ENCODE measurements at places on chromosomes 2 and 18.

GRCh38 chr2:235734688-235735231 lies 240.9 kb downstream of the AGAP1 start:
- no peak for DNase-seq

GRCh38 chr18:68177807-68178702 lies 536.9 kb downstream of the TMX3 start:
- DNase-seq: peak; percentile 98

GRCh38 chr2:146489386-146489785 lies 1355.4 kb upstream of the ACVR2A start:
- no peak for DNase-seq

GRCh38 chr2:174485788-174486562 lies 854 bp downstream of the GPR155 start:
- DNase-seq: no peak

GRCh38 chr2:197130318-197130717 lies 180.3 kb downstream of the ANKRD44 start:
- no peak for DNase-seq

GRCh38 chr18:44133483-44133882 lies 547.2 kb upstream of the SETBP1 start:
- DNase-seq: no peak

GRCh38 chr2:236499691-236500578 lies 69.7 kb upstream of the ACKR3 start:
- DNase-seq: no peak

DNA sequence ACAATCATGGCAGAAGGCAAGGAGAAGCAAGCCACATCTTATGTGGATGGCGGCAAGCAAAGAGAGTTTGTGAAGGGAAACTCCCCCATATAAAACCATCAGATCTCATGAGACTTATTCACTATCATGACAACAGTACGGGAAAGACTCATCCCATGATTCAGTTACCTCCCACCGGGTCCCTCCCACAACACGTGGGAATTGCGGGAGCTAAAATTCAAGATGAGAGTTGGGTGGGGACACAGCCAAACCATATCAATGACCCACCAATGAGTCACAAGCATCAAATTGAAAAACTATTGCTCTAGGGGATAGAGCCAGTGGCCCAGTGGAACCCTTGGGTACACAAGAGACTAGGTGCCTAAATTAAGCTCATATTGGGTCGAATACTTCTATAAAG lies 157.4 kb downstream of the FBXO15 start:
- DNase-seq: no peak

DNA sequence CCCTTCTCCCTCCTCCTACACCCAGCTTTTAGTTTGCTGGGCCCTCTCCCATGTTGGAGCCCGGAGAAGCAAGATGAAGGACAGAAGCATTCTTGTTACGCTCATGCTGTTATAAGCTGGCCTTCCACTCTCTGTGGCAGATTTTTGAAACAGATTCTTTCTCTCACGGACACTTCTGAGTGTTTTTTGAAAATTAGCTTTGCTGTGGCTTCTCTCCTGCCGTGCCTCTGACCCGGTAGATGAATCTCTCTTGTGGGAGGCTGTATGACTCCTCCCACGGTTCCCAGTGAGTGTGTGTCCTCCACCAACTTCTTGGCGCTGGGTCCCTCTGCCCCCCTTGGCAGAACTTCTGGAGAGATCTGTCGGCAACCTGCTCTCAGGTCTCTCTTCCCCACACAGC lies 269.3 kb upstream of the MYT1L start:
- DNase-seq: no peak

DNA sequence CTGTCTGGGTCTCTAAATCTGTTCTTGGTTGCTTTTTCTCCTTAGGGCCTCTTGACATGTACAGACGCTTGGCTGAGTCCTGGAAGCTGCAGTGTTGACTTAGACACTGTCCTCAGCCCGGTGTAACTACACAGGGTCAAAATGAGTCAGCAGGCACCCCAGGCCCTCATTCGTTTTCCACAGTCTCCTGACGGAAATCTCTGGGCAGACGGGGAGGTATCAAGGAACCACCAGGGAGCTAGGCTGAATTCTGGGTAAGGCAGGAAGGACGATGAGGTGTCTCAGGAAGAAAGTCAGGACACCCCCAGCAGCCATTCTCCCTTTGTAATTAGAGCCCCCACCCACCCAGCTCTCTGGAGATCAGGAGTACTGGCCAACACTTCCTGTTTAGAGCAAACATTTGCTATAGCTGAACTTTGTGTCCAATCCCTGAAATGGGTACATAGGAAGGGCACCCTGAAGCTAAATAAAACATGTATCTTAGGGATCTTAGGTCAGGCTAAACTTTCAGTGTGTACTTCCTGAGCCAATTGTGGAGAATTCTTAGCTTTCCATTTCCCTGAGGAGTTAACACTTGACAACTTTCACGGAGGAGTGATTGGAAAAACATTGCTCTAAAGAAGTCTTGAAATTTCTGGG lies 23.9 kb upstream of the EPAS1 start:
- no peak for DNase-seq

DNA sequence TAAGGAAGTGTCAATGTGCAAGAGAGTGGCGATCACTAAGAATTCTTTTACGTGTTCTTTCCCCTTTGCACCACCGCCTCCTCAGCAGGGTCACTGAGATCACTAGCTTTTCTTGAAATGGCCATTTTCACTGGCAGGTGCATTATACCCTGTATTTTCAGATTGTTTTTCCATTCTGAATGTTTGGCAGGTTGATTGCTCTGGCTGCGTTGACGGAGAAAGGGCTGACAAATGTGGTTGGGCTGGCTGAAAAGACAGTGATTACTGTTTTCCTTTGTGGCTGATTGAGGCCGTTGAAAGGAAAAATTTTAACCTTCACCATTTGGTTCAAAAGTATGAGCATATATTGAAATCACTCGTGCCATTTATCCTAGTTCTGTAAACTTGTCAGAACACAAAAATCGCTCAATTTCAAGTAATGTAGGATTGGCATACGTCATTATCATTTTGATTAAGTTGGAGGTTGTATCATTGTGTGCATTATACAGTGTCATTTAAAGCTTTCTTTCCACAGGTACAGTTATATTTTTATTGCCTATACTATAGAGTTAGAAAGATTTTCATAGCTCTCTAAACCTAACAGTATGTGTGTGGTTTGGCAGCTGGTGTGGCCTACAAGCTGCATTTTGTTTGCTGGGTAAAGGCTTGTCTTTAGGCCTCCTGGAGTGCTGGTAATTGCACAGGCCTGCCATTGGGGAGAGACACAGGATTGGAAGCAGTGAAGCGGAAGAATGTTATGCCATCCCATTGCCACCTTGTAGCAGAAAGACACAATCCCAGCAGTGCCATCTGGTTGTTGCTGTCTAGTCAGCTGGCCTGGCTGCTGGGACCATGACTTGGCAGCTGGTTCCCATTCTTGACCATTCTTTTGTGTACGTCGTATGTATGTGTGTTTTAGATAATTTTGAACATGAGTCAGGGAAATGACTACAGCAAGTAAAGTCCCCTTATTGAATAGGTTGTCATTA lies 36.7 kb downstream of the DYNC1I2 start:
- no peak for DNase-seq

DNA sequence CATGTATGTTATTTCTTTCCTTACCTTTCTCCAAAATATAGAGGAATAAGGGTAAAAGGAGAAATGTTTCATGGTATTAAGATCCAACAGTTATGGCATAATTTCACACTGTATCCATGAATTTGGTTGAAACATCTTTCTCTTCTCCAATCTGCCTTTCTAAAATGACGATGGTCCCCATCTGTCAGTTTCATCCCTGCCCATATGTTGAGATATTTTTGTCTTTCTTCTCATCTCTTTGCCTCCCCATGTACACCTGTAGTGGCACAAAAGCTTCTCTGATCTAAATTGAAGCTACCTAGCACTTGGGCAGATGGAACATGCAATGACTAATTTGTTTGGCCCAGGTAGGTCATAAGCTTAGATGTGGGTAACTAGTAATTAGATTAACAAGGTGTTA lies 90.7 kb upstream of the LRRTM1 start:
- DNase-seq: no peak

- DNase-seq: no peak
These were observed 95.3 kb upstream of the CAVIN2 start for GRCh38 chr2:191942090-191942738.

DNA sequence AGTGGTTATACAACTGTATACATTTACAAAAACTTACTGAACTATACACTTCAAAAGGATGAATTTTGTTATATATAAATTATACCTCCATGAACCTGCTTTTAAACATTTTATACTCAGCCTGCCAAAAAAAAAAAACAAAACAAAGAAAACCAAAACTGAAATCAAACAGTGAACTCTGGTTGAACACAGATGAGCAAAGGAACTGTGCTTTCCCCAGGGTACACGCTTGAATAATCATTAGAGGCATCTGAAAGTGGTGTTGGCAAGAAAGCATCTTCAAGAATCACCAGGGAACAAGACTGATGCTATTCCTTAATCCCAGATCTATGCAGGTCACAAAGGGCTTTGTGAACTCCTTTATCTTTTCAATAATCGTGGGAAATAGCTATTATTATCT lies 77.0 kb upstream of the LYPD1 start:
- DNase-seq: no peak

GRCh38 chr2:140257692-140258300 lies 1477.6 kb upstream of the NXPH2 start:
- DNase-seq: no peak

DNA sequence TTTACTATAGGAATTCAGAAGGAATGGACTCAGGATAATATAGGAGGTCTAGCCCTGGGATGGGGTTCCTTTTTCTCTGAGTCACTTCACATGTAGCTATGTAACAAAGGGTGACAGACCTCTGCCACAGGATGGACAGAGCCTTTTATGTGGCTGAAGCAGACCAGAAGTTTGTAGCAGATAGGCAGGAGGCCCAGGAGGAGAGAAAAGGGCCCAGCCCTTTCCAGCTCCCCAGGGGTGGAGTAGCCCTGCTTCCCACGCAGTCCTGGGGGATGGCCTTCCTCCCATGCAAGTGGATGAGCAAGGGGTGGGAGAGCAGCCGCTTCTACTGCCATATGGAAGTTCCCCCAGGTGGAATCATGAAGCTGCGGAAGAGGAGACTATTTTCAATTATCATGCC lies 40.3 kb downstream of the ARMC9 start:
- no peak for DNase-seq

GRCh38 chr2:28681158-28681571 lies 70.5 kb upstream of the PPP1CB start:
- no peak for DNase-seq

DNA sequence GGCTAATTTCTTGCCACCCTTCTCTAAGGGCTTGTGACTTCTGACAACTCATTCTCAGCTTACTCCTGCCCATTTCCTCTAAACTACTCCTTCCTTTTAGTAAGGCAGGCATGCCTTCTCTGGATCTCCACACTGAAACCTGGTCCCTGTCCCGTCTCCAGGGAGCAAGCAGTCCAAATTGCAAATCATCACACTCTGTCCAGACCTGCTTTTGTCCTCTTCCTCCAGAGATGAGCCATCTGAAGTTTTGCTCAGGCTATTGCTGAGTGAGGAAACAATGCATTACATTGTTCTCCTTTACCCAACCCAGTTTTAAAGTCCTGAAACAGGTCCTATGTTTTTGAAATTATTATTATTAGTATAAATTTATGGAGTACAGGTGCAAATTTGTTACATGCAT lies 57.3 kb downstream of the ARHGAP25 start:
- DNase-seq: no peak

DNA sequence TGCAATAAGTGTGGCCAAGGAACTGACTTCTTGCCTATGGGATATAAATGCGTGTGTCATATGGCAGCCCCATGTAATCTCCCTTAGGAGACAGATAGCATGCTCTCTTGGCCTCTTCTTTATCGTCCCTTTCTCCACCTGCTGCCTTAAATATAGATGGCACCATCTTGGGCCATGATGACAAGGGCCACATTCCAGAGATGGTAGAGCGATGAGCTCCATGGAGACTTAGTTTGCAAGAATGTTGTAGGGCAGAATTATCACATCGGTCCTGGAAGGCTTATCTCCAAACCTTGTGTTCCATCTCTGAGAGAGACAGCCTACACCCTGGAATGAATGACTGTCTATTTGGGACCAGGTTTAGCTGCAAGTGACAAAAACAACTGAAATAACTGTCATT lies 536.7 kb downstream of the TNS1 start:
- DNase-seq: no peak

GRCh38 chr2:17259613-17260012 lies 258.6 kb downstream of the RAD51AP2 start:
- no peak for DNase-seq

DNA sequence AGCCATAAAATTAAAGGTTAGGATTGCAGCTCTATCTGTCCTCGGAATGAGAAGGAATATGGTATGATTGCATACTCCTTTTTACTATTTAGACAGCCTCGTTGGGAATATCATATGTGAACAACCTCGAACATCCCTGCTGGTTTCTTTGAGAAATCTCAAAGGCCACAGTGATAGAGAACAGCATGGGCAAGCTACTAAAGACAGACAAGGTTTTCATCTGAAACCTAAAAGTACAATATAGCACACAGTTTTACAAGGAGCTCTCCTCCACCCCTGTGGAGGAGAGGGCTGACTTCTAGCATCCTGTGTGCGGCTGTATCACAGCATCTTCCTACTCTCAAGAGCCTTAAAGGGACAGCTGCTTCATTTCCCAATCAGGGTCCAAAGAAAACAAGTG lies 104.3 kb downstream of the VWC2L start:
- no peak for DNase-seq

DNA sequence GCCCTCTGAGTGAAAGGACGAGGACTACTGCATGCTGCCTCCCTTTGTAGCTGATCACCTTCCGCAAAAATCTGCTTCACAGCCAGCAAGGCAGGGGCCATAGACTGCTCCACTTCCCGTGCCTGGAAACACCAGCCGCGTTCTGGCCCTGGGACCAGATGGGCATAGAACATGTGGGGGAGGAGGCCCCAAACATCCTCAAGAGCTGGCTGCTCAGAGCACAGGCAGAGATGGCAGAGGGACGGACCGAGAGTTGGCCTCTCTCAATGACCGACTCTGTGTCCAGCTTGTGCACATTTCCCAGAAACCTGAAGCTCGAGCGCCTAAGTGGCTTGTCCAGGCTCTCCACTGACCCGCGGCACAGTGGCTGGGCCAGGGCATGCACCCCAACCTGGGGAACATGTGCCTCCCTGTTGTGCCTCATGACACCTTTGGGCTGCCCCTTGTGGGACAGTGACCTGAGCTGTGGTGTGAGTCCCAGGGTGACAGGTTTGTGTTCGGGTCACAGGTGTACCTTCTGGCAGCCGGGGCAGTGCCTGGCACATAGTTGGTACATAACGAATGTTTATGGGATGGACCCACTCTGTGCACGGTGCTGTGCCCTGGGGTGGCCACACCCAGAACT lies 9.1 kb downstream of the KCNF1 start:
- DNase-seq: no peak
